ENCODE measurements at places on chromosomes 1 and 21.

GRCh38 chr1:116605315-116605714 lies 34.5 kb upstream of the CD58 start:
- DNase-seq, result no peak

- no peak for DNase-seq
Observed at GRCh38 chr1:173963477-173963876, 46.4 kb upstream of the SERPINC1 start.

- no peak for DNase-seq
Observed at GRCh38 chr21:27407271-27407670, 440.4 kb upstream of the ADAMTS5 start.

- peak; percentile 62 for DNase-seq
Observed at GRCh38 chr1:113223546-113223945, 150.5 kb downstream of the LRIG2 start.

DNA sequence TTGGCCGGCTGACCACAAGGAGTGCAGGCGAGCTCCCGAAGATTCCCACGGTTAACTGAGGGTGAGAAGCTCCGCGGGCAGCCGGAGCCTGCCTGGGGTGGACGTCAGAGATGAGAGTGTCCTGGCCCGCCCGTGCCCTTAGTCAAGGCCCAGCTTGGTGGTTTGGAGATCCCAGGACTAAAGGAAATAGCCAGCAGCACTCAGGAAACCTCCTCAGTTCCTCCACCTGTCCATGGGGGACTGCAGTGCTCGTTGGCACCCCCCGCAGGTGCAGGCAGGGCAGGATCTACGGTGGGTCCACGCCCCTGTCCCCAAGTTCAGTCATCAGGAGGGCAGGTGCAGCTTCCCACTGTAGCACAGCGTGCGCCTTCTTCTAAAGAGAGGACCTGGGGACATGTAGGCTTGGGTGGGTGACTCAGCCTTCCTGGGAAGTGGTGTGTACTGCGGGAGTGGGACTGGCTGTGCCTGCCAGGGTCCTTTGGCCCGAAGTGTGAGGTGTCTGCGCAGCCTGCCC lies 32.5 kb downstream of the SLX9 start:
- no peak for DNase-seq

DNA sequence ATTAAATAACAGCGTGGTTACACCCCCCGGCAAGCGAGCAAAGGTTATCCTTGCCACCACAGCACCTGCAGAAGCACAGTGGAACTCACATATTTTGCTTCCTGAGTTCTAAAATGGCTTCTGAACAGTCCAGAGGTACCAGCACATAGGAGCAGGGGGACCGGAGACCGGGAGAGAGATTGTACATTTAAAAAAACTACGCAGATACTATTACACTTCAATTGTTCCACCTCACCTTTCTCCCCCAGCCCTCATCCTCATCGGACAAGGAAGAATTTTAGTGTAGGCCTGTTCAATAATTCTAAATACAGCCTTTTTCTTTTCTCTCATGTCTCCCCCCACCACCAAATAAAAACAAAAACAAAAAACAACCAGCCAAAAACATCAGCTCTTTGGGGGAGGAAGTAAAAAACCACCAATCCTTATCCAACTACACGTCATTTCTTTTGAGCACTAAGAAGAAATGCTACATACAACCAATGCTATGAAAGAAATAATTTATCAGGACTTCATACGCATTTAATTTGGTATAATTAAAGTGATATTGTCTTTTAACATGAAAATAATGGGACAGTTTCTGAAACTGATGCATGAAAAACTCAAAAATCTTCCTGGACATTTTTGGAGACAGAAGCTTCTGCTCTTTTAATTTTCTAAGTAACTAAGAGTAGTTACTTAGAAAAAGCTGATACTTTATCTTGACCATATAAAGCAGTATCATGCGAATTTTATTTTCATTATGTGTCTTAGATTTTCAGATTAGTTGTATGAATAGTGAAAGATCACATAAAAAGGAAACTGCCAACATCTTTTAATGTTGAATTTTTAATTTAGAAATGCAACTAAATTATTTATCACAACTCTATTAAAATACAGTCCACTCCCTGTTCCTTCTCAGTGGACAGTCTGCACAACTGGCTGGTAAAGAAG lies 9.1 kb downstream of the CDKN2C start:
- no peak for DNase-seq

DNA sequence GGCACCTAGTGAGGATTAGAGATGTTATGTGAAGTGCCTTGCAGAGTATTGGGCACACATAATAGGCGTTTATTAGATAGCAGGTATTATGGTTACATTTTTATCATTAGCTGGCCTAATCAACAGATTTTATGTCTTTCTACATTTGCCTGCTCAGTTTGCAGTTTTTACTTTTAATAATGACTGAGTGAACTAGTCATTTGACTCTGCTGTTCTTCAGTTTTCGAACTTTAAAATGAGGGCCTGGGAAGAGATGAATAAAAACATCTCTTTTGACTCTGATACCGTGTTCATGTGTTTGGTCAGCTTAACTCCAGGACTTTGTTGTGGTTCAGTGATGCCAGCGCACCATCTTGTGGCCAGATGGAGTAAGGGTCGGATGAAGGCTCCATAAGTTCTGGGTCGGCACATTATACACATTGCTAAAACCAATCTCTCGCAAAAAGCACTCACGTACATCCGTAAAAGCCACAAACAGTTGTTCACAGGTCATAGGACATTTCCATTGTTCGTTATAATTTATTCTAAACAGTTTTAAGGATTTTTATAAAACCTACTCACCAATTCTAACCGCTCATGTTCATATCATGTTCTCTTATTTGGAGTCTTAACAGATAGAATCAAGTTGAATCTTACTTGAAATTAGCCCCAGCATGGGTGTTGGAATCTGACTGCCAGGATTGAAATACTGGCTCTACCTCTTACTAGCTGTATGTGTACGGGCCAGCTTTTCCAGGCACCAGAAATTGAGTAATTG lies 78.4 kb upstream of the GPR88 start:
- DNase-seq, result peak; percentile 91

- no peak for DNase-seq
Observed at GRCh38 chr1:76351655-76352054, 277.1 kb downstream of the ST6GALNAC3 start.

DNA sequence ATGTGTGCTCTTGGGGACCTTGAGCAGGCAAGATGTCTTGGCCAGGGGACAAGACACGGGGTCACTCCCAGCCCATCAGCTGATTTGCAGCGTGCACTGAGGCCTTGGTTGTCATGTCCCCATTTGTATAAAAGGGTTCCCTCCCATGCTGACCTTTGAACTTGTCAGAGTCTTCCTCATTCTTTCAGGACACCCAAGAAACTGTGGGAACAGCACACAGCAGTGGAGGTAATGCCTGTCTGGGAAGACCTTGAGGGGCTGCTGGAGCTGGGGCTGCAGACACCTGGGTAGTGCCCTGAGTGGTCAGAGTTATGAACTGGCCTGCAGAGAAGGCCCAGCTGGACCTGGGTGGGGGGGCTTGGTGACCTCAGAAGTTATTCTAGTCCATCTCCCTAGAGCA lies 46.4 kb downstream of the FAAH start:
- DNase-seq, result no peak

DNA sequence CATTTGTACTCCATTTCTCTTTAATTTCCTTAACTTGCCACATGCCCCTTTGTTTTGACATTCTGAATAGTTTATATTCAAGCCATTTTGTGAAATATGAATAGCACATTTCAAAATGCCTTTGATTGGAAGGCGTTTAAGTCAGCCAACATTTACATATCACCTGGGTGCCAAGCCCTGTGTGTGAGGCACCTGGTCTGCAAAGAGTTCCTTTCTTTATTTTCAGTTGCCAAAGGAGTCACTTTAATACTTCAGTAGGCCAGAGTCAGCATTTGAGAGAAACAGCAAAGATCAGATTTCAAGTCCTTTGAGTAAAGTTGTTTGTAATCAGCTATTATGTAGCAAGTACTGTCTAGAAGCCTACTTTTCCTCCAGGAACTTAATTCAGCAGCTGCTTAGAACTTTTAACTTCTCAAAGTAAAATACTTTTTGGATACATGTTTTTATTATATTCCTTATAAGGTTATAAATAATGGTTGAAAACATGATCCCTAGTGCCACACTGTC lies 70.8 kb downstream of the DTL start:
- no peak for DNase-seq

- no peak for DNase-seq
Observed at GRCh38 chr1:22508329-22508728, 55.0 kb upstream of the EPHA8 start.

- no peak for DNase-seq
Observed at GRCh38 chr21:36689324-36689723, 9.6 kb upstream of the SIM2 start.

- peak; percentile 80 for DNase-seq
Observed at GRCh38 chr1:112172294-112172882, 182.9 kb upstream of the KCND3 start.

GRCh38 chr1:200654660-200655059 lies 15.0 kb downstream of the DDX59 start:
- DNase-seq, result no peak

DNA sequence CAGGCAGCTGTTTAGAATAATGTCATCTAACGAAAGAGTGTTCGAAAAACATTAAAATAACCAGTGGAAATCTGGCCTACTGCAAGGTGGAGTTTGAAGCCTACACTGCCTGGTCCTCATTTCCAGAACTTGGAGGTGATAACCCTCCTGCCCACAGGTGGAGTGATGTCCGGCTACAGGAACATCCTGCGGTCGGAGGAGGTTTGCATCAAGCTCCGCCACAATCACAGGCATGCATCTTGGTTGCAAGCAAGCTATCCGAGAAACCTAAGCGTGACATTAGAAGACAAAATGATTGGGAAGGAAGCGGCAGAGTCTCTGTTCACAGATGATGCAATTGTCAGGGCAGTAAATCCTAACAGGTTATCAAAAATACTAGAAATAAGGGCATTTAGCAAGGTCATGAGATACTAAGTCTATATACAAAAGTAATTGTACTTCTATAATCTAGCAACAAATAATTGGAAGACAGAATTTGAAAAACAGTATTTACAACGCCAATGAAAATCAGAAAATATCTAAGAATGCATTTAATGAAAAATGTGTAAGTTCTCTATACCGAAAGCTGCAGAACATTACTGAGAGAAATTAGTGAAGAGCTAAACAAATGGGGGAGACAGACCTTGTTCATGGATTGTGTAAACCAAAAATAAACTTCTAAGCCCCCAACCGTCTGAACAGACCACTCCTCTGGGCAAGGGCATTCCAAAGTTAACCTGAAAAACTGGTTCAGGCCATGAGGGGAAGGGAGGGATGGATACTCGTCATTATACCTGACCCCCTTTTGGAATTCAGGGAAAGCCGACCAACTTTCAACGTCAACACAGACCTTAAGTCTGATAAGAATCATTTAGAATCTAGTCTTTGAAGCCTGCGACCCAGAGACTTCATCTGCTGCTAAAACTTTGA lies 4.7 kb upstream of the SLC19A1 start:
- DNase-seq, result no peak

- no peak for DNase-seq
Observed at GRCh38 chr1:183596500-183596899, 6.2 kb upstream of the NCF2 start.

Measured in fibroblast of pulmonary artery (primary cell).